ENCODE measurements at places on chromosomes 6 and 20. TPM values are rescaled to one million over a fixed set of nuclear protein-coding genes. Genes with fewer than 3 reads are reported as not detected.

MYMX gene
- total RNA-seq, result not detected

BCAS1 gene
- total RNA-seq, result not detected

LY6G6C gene
- total RNA-seq, result not detected

FRK gene
- total RNA-seq, result 0.02 TPM

SPATA2 gene
- 7.2 TPM for total RNA-seq

SFTA2 gene
- not detected for total RNA-seq

HLA-F gene
- 220 TPM for total RNA-seq

ALDH8A1 gene
- 3.5 TPM for total RNA-seq

FIG4 gene
- total RNA-seq, result 20.2 TPM

FAM162B gene
- total RNA-seq, result not detected

C6orf15 gene
- not detected for total RNA-seq

OR12D3 gene
- total RNA-seq, result not detected

FAM217A gene
- total RNA-seq, result not detected

VSTM2L gene
- 0.30 TPM for total RNA-seq

OR2H1 gene
- not detected for total RNA-seq

SNX9 gene
- 27.6 TPM for total RNA-seq

LY6G6F gene
- total RNA-seq, result not detected

NKX2-4 gene
- total RNA-seq, result not detected

GABRR1 gene
- not detected for total RNA-seq

WFDC5 gene
- total RNA-seq, result not detected

KHDC1L gene
- not detected for total RNA-seq

PLCB4 gene
- total RNA-seq, result not detected

BMP7 gene
- total RNA-seq, result not detected

SYCP2 gene
- total RNA-seq, result 2.2 TPM

TSPO2 gene
- not detected for total RNA-seq

POLR3F gene
- 9.0 TPM for total RNA-seq

FHL5 gene
- total RNA-seq, result not detected

PROKR2 gene
- not detected for total RNA-seq

CRISP2 gene
- total RNA-seq, result not detected

CCDC170 gene
- not detected for total RNA-seq

ABHD16B gene
- not detected for total RNA-seq

CD93 gene
- total RNA-seq, result 0.41 TPM

SIRPD gene
- not detected for total RNA-seq

IP6K3 gene
- not detected for total RNA-seq

CPXM1 gene
- total RNA-seq, result 3.5 TPM

TOX2 gene
- total RNA-seq, result 1.5 TPM

REM1 gene
- total RNA-seq, result not detected

MCHR2 gene
- total RNA-seq, result not detected

ECHDC1 gene
- total RNA-seq, result 56.6 TPM

TRIM27 gene
- total RNA-seq, result 45.4 TPM

IMPG1 gene
- not detected for total RNA-seq

RAET1L gene
- total RNA-seq, result not detected
